ENCODE measurements at places on chromosomes 6 and 20. TPM values are rescaled to one million over a fixed set of nuclear protein-coding genes. Genes with fewer than 3 reads are reported as not detected.

Gene BTN3A1
- total RNA-seq, result 6.6 TPM

Gene C20orf173
- total RNA-seq, result not detected

Gene EDN3
- not detected for total RNA-seq

Gene SLC17A9
- total RNA-seq, result 1.8 TPM

Gene ENPP3
- total RNA-seq, result not detected
